Ascending aorta (tissue), 2 donors: ENCODE measurements at places on chromosomes 2 and 18. TPM values are rescaled to one million over a fixed set of nuclear protein-coding genes. Genes with fewer than 3 reads are reported as not detected.

DNA sequence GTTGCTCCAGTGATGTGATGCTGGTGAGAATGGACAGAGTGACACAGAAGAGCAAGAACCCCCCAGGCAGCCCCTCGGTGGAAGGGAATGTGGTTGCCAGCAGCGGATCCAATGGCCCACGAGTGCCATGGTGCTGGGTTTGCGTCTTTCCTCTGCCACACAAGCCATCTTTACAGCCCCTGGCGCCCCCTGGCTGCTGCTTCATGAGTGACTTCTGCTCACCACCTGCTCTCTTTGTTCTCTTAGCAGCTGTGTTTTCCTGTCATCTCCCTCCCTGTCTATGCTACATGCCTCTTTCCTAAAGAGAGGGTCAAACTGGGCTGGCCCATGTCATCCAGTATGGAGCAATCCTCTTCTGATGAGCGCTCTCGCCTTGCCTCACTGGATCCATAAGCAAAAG lies 300.0 kb upstream of the SMIM21 start:
- no peak for DNase-seq

GRCh38 chr2:240519396-240520129 lies 38.2 kb downstream of the ANKMY1 start:
- DNase-seq, result no peak

DNA sequence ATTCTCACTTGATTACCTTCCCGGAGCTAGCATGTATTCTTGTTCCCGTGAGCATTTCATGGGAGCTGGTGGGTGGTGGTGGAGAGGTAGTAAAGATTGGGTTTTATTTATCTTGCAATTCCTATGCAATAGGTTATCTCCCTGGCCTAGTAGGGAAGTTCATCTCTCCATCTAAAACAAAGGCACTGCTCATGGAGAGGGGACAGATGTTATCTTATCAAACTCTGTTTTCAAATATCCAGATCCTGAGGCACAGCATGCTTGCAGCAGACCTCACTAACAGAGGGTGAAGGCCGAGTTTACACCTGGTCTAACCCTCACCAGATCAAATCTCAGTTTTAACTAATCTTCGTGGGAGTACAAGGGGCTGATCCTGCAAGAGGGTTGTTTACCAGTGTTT lies 98.9 kb downstream of the CYRIA start:
- no peak for DNase-seq

GRCh38 chr2:20596973-20597859 lies 53.7 kb downstream of the HS1BP3 start:
- peak; percentile 55 for DNase-seq

Gene CNDP2
- total RNA-seq, result 33.5 TPM

Gene GKN2
- total RNA-seq, result 0.75 TPM
